ENCODE measurements at places on chromosomes 5 and 9.

DNA sequence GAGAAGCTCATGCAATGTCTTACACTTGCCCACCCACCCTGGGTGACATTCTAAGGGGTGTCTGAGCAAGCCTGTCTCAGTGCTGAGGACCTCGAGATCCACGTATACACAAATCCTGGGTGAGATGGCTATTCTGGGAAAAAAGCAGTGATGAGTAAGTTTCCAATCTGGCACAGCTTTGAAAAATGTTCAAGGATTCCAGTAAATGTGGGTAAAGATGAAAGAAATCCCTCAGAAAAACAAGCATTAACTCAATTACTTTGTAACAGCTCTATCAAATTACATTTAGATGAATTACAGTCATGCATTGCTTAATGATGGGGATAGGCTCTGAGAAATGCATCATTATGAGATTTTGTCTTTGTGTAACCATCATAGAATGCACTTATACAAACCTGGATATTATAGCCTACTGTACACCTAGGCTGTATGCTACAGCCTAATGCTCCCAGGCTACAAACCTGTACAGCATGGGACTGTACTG lies 26.9 kb downstream of the GOLM1 start:
- DNase-seq: no peak

DNA sequence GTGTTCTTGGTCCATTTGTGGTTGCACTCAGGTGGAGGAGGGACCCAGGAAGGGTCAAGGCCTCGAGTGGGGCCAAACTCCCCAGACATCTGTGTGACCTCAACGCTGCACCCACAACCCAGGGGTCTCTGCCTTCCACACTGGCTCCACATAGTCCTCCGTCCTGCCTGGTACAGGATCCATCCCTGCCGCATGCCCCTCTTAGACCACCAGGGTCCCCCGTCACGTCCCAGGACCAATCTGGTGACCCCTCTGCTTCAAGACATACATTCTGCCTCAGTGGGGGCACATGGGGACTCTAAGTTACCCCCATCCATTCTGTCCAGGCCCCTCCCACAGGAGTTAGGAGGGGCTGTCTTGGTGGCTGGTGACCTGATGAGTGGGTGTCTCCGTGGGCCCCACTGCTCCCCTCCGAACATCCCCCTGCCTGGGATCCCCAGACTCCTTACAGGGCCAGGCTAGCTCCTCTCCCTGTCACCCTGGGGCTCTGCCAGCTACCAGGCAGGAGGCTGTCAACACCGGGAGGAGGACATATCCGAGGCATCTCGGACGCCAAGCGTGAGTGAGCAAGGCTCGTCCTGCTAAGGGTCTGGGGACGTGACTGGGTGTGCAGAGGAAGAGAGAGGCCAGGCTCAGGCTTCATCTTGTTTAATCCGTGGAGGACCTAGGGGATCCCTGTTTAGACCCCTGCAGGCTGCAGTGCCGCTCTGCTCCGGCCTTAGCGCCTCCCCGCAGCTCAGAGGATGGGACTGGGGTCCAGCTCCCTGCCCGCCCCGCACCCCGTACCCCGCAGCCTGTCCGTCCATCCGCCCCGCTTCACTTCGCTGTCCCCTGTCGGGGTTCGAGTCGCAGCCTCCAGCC lies 32.3 kb downstream of the TSPAN17 start:
- no peak for DNase-seq

GRCh38 chr5:80106916-80107315 lies 71.8 kb downstream of the THBS4 start:
- DNase-seq: no peak

GRCh38 chr9:11064909-11065308 lies 452.1 kb upstream of the PTPRD start:
- DNase-seq: peak; percentile 23

GRCh38 chr5:136032564-136032963 lies 3.8 kb downstream of the TGFBI start:
- DNase-seq: no peak

DNA sequence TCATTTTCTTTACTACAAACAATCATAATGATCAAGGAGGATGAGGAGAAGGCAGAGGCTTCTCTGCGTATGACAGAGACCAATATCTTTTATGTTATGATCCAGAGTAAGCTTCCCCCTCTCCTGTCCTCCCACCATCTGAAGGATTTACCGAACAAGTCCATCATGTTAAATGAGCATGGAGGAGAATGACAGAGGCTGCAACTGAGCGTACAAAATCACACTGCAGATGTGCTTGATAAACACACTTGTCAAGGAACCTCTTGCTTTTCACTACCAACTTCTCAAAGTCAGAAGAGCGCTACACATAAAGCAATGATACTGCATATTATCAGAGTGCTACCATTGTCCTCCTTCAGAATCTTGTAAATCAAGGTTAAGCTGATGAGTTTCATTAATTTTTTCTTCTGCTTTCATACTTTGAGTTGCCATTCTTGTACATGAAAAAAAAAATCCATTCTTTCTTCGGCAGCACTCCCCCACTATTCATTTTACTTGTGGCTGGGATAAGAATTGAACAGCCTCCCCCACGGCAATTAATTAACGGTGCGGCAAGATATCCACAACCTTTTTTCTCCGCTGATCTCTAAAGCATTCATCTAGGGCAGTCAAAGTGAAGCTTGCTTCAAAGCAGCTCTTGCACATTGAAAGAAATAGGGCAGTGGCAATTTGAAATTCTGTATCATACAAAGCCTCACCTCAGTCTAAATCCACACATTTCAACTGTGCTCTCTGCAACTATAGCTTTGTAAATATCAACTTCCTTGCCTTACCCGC lies 673.9 kb upstream of the DMAC1 start:
- DNase-seq: no peak

GRCh38 chr5:107563959-107564544 lies 106.7 kb downstream of the EFNA5 start:
- DNase-seq: no peak

- no peak for DNase-seq
Measured at GRCh38 chr5:56680731-56681130, 134.6 kb upstream of the MAP3K1 start.

Measured in NCI-H187 treated with DMSO at 0.1 percent for 48 hours (cell line).